ENCODE measurements at places on chromosomes 2 and 18. TPM values are rescaled to one million over a fixed set of nuclear protein-coding genes. Genes with fewer than 3 reads are reported as not detected.

Gene CNGA3
- 9.7 TPM for total RNA-seq

Gene MCM6
- total RNA-seq = 28.8 TPM

Gene CHN1
- 71.1 TPM for total RNA-seq

Gene CD8B2
- total RNA-seq = 0.11 TPM

Gene CHRNA1
- 9.1 TPM for total RNA-seq

Gene KLHL14
- total RNA-seq = 15.2 TPM

Gene KLF7
- 45.9 TPM for total RNA-seq

Gene ADAM23
- total RNA-seq = 9.5 TPM

Gene HMSD
- total RNA-seq = 2.8 TPM

Gene CCDC85A
- total RNA-seq = 14.0 TPM

Gene VIT
- 38.7 TPM for total RNA-seq

Gene SAG
- 16.7 TPM for total RNA-seq

Gene IL36G
- total RNA-seq = not detected

Gene LOXHD1
- 0.77 TPM for total RNA-seq

Gene PSD4
- 20.5 TPM for total RNA-seq

Gene ACVR1C
- total RNA-seq = 0.44 TPM

Gene ASPRV1
- total RNA-seq = 4.3 TPM

Gene PDE6D
- 28.9 TPM for total RNA-seq

Gene NT5C1B
- not detected for total RNA-seq

Gene SGO2
- total RNA-seq = 6.8 TPM

Gene PPM1B
- 88.2 TPM for total RNA-seq

Gene DSG2
- 18.5 TPM for total RNA-seq

Gene CFAP221
- total RNA-seq = 4.1 TPM

Gene EML6
- 11.4 TPM for total RNA-seq

Gene POTEI
- 0.22 TPM for total RNA-seq

Gene HAAO
- 28.8 TPM for total RNA-seq

Gene MOCOS
- 1.2 TPM for total RNA-seq
